ENCODE measurements at places on chromosomes 4 and X. TPM values are rescaled to one million over a fixed set of nuclear protein-coding genes. Genes with fewer than 3 reads are reported as not detected.

DNA sequence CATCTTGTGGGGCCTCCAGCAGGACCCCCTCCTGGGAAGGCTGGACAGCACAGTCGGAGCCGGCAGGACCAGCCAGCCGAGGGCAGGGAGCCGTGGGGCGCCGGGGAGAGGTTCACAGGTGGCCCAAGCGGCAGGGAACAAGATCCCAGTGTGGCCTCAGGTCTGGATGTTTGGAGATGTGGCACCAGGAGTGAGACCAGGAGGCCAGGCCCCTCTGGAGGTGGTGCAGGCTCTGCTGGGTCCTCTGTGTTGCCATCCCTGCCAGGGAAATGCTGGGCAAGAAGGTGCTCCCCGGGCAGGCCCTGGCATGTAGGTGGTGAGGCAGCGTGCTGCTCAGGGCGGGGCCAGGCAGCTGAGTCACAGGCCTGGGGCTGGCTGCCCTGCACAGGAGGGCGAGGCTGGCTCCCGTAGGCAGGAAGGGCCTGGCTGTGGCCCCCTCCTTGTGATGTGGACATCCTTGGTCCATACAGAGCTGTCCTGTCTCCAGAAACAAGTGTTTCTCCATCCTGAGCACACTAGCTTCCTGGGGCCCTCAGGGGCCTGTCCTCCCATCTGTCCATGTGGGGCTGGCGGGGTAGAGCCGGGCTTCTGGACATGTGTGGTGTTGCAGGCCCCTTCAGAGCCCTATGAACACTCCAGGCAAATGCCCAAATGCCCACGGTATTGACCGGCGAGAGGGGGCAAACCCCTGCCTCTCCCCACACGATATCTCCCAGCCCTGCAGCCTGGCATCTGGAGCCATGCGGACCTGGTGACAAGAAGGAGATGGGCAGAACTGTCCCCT, 4.8 kb upstream of the HGFAC start:
- H3K36me3 ChIP-seq, result no peaks in the 10 kb centered on the region
- no peaks in the 10 kb centered on the region for H3K4me1 ChIP-seq
- no peak for DNase-seq
- no peaks in the 10 kb centered on the region for H3K27me3 ChIP-seq

GRCh38 chr4:26765515-26765914, 95.1 kb upstream of the STIM2 start:
- no peak for DNase-seq
- peaks cover 3% of the 10 kb centered on the region for H3K36me3 ChIP-seq
- no peaks in the 10 kb centered on the region for H3K27me3 ChIP-seq
- no peak overlapping the region for H3K4me3 ChIP-seq

Gene PCDH11X
- 0.14 TPM for total RNA-seq

Gene C4orf36
- 0.42 TPM for total RNA-seq

DNA sequence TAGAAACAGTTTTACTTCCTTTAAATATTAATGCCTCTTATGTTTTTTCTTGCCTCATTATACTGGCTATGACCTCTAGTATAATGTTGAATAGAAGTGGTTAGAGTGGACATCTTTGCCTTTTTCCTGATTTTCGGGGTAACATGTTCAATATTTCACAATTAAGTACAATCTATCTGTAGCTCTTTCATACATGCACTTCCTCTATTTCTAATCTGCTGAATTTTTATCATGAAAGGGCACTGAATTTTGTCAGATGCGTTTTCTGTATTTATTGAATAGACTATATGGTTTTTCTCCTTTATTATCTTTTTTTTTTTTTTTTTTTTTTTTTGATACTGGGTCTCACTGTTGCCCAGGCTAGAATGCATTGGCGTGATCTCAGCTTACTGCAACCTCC, 29.0 kb downstream of the MECP2 start:
- DNase-seq, result no peak
- no peaks in the 10 kb centered on the region for H3K4me1 ChIP-seq
- no peaks in the 10 kb centered on the region for H3K27me3 ChIP-seq
- H3K36me3 ChIP-seq, result no peaks in the 10 kb centered on the region
- no peak overlapping the region for H3K4me3 ChIP-seq

Gene CPLX1
- 3.5 TPM for total RNA-seq

GRCh38 chr4:95949136-95949765, 109.4 kb downstream of the PDHA2 start:
- no peaks in the 10 kb centered on the region for H3K4me1 ChIP-seq
- no peak for DNase-seq
- H3K27ac ChIP-seq, result no peak overlapping the region
- no peak overlapping the region for H3K4me3 ChIP-seq
- H3K27me3 ChIP-seq, result no peaks in the 10 kb centered on the region

DNA sequence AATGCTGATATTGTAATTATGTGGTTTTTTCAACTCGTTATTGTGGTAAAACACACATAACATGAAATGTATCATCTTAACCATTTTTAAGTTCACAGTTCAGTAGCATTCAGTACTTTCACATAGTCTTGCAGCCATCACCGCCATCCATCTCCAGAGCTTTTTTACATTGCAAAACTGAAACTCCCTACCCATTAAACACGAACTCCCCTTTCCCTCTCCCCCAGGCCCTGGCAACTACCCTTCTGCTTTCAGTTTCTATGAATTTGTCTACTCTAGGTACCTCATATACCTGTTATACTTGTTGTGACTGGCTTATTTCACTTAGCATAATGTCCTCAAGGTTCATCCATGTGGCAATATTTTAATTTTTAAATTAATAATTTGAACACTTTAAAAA, 380.6 kb downstream of the MAPK10 start:
- no peak for DNase-seq
- H3K4me3 ChIP-seq, result no peak overlapping the region
- H3K36me3 ChIP-seq, result no peaks in the 10 kb centered on the region

DNA sequence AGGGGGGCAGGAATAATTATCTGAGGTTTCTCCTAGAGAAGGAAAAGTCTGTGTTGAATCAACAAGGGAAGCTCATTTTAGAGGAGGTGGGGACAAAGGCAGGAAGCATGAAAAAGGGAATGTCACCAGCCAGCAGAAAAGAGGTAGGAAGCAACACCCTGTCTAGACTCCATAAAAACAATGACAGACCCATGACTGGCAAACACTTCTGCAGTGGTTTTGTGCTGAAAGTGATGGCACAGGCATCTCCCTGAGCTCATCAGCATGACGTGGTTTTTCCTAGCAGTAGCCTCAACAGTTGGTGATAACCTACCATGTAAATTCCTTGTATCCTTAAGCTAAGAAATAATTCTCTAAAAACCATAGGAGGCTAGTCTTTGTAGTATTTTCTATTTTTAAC, 110.7 kb upstream of the GALNT7 start:
- no peak overlapping the region for H3K27ac ChIP-seq
- no peaks in the 10 kb centered on the region for H3K27me3 ChIP-seq
- H3K36me3 ChIP-seq, result no peaks in the 10 kb centered on the region
- DNase-seq, result no peak
- no peak overlapping the region for H3K4me3 ChIP-seq

GRCh38 chr4:189279188-189279587, 661.5 kb upstream of the FRG1 start:
- no peak for DNase-seq
- H3K4me3 ChIP-seq, result no peak overlapping the region
- no peak overlapping the region for H3K27ac ChIP-seq
- no peaks in the 10 kb centered on the region for H3K27me3 ChIP-seq
- H3K36me3 ChIP-seq, result no peaks in the 10 kb centered on the region
- H3K4me1 ChIP-seq, result no peaks in the 10 kb centered on the region

DNA sequence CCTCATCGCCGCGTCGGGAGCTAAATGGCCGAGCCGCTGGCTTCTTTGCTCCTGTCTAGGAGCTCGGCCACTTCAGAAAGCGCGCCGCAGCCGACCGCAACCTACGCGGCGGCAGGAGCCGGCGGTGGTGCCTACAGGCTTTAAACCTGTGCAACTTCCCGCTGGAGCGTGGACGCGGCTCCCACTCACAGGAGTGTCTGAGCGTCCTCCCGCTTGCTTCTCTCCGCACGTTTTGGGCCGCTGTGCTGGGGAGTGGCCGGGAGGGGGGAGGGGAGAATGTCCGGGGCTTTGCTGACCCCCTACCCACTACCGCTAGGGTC, 1.0 kb downstream of the NHSL2 start:
- no peaks in the 10 kb centered on the region for H3K4me1 ChIP-seq
- H3K4me3 ChIP-seq, result peak overlapping the region; percentile 8
- no peaks in the 10 kb centered on the region for H3K36me3 ChIP-seq

Gene ARHGAP24
- total RNA-seq, result 10.0 TPM

DNA sequence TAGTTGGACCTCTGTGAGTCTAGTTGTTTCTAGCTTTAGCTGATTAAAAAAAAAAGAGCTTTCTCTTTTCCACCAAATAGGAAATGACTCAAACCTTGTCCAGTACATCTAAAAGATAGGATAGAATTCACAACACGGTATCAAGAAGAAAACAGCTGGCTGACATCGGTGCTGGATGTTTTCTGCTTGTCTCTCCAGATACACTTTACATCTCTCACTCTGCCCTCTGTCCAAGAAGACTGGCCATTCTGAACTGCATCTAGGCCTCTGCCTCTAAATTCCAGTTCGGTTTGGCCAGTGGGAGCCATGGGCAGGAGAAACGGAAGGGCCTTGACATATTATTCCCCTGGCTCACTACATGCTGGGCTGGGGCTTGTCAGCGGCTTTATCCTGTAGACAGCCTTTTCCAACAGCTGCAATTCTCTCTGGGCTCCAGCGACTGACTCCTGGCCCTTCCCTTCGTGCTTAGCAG, 57.3 kb upstream of the SHISA3 start:
- no peaks in the 10 kb centered on the region for H3K27me3 ChIP-seq
- DNase-seq, result no peak
- H3K36me3 ChIP-seq, result no peaks in the 10 kb centered on the region
- no peaks in the 10 kb centered on the region for H3K4me1 ChIP-seq

Gene CLGN
- total RNA-seq, result 4.2 TPM

GRCh38 chr4:30537456-30537855, 182.7 kb upstream of the PCDH7 start:
- no peak overlapping the region for H3K4me3 ChIP-seq
- no peaks in the 10 kb centered on the region for H3K36me3 ChIP-seq
- no peaks in the 10 kb centered on the region for H3K27me3 ChIP-seq
- H3K4me1 ChIP-seq, result no peaks in the 10 kb centered on the region
- DNase-seq, result no peak

DNA sequence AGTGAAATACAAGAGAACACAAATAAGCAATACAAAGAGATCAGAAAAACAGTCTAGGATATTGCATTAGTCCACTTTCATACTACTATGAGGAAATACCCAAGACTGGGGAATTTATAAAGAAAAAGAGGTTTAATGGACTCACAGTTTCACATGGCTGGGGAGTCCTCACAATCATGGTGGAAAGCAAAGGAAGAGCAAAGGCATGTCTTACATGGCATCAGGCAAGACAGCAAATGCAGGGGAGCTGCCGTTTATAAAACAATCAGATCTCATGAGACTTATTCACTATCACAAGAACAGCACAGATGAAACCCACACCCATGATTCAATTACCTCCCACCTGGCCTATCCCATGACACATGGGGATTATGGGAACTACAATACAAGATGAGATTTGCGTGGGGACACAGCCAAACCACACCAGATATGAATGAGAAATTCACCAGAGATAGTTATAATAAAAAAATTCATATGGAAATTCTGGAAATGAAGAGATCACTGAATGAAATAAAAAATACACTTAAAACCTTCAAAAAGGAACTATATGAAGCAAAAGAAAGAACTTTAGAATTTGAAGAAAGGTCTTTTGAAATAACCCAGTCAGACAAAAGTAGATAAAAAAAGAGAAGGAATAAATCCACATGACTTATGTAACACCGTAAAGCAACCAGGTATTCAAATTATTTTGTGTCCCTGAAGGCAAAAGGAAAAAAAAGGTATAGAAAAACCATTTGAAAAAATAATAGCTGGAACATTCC, 16.2 kb upstream of the NAA11 start:
- H3K36me3 ChIP-seq, result no peaks in the 10 kb centered on the region
- H3K27me3 ChIP-seq, result no peaks in the 10 kb centered on the region
- no peaks in the 10 kb centered on the region for H3K4me1 ChIP-seq

- no peaks in the 10 kb centered on the region for H3K27me3 ChIP-seq
- no peak overlapping the region for H3K27ac ChIP-seq
- no peak for DNase-seq
- H3K4me3 ChIP-seq, result no peak overlapping the region
- H3K4me1 ChIP-seq, result no peaks in the 10 kb centered on the region
Measured at GRCh38 chr4:15374656-15375055, 53.2 kb upstream of the C1QTNF7 start.

DNA sequence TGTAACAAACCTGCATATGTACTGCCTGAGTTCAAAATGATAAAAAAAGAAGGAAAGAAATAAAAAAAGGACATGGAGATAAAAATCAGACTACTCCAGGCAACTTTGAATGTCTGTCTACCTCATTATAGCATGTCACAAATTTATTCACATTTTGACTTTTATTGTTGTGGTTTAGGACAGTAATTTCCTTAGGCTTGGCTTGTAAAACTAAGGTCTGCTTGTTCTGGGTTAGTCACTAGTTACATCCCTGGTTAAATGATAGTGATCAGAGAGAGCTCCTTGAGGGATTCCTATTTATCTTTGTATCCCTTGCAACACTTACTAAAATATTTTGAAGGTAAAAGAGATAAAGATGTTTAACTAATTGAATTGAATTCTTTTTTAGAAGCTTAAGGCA, 42.5 kb upstream of the ITM2A start:
- no peak overlapping the region for H3K27ac ChIP-seq
- H3K4me3 ChIP-seq, result no peak overlapping the region
- no peaks in the 10 kb centered on the region for H3K36me3 ChIP-seq
- H3K4me1 ChIP-seq, result no peaks in the 10 kb centered on the region
- DNase-seq, result no peak
- H3K27me3 ChIP-seq, result no peaks in the 10 kb centered on the region

GRCh38 chr4:174461466-174462106, 60.7 kb downstream of the HPGD start:
- H3K4me3 ChIP-seq, result no peak overlapping the region
- DNase-seq, result no peak
- H3K4me1 ChIP-seq, result no peaks in the 10 kb centered on the region
- no peaks in the 10 kb centered on the region for H3K36me3 ChIP-seq
- no peaks in the 10 kb centered on the region for H3K27me3 ChIP-seq

- H3K4me3 ChIP-seq, result peak overlapping the region; percentile 87
- no peaks in the 10 kb centered on the region for H3K27me3 ChIP-seq
- no peaks in the 10 kb centered on the region for H3K36me3 ChIP-seq
- H3K4me1 ChIP-seq, result peaks cover 4% of the 10 kb centered on the region
Measured at GRCh38 chr4:88524171-88524570, 595 bp upstream of the PYURF start.

GRCh38 chr4:140640150-140640748, 71.5 kb upstream of the UCP1 start:
- H3K4me1 ChIP-seq, result no peaks in the 10 kb centered on the region
- DNase-seq, result no peak
- no peak overlapping the region for H3K27ac ChIP-seq

DNA sequence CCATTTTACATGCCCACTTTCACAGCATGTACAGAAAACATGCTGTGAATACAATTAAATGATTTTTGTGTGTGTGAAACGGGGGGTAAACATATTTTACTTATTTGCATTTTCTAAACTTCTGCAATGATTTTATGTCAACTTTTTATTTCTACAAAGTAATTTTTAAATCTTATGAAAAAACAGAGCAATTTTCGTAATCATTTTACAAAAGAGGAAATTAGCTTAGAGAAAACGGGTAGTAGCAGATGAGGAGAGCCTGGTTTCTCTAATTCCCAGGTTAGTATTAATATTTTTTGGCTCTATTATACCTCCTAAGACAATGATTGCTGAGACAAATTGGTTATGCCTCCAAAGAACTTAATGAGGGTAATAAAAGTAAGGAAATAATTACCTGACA, 3.2 kb downstream of the TKTL2 start:
- no peak for DNase-seq
- H3K4me1 ChIP-seq, result no peaks in the 10 kb centered on the region
- H3K4me3 ChIP-seq, result no peak overlapping the region
- H3K27me3 ChIP-seq, result no peaks in the 10 kb centered on the region
- no peak overlapping the region for H3K27ac ChIP-seq

GRCh38 chr4:184473499-184474262, 669 bp downstream of the IRF2 start:
- peaks cover 2% of the 10 kb centered on the region for H3K36me3 ChIP-seq
- no peaks in the 10 kb centered on the region for H3K27me3 ChIP-seq
- DNase-seq, result peak; percentile 40
- peak overlapping the region; percentile 95 for H3K27ac ChIP-seq
- H3K4me1 ChIP-seq, result peaks cover 8% of the 10 kb centered on the region
- H3K4me3 ChIP-seq, result peak overlapping the region; percentile 96
